ENCODE measurements at places on chromosomes 4 and X. TPM values are rescaled to one million over a fixed set of nuclear protein-coding genes. Genes with fewer than 3 reads are reported as not detected.

The TRAPPC2 gene
- 11.4 TPM for total RNA-seq

DNA sequence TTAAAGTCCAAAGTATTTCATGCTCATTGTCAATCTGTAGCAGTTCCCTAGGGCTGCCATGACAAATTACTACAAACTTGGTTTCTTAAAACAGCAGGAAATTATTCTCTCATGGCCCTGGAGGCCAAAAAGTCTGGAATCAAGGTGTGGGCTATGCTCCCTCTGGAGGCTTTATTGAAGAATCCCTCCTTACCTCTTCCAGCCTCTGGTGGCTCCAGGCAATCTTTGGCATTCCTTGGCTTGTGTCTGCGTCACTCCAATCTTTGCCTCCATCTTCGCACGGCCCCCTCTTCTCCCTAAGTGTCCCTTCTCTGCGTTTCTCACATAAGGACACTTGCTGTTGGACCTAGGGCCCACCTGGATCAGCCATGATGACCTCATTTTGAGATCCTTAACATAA, 170.4 kb downstream of the SMIM20 start:
- DNase-seq = no peak

DNA sequence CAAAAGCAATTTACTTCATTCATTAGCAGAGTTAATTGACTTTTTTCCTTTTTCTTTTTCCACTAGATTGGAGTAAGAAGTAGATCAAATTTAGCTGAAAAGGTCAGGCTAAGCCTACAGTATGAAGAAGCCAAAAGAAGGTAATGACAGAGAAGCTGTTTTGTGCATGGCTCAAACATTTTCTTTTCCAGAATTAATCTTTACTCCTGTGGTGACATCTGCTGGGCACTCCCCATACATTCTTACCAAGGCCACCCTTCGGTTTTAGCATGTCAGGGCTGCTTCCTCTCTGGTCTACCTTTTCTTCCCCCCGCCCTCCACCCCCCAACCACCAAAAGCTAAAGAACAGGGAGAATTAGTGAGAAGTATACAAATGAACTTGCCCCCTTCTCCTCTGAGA, 70.2 kb downstream of the CLDN22 start:
- DNase-seq = no peak

DNA sequence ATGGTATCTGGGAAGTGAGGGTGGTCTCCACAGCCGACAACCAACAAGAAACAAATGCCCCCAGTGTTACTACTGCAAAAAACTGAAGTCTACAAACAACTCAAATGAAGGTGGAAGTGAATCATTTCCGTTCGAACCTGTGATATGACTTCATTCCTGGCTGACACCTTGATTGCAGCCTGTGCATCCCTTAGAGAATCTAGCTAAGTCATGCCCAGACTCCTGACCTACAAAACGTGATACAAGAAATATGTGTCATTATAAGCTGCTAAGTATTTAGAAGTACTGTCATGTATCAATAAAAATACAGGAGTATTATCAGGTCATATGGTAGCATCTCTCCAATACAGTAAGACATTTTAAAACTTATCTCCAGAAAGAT, 959.7 kb upstream of the LCORL start:
- no peak for DNase-seq

DNA sequence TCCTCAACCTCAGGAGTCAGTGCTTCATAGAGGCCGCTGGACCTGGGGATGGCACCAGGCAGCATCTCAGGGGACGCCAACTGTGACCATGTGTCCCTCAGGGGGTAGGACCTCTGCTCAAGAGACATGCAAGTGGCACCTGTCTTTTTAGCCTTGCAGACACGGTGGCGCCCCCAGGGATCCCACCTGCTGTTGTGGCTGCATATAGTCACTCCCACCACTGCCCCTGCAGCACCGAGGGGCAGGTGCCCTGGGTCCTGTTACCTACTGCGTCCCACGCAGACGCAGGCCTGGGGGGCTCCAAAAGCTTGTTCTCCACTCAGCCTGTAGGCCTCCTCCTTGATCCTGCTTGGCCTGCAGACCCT, 2.5 kb downstream of the MYL5 start:
- no peak for DNase-seq

DNA sequence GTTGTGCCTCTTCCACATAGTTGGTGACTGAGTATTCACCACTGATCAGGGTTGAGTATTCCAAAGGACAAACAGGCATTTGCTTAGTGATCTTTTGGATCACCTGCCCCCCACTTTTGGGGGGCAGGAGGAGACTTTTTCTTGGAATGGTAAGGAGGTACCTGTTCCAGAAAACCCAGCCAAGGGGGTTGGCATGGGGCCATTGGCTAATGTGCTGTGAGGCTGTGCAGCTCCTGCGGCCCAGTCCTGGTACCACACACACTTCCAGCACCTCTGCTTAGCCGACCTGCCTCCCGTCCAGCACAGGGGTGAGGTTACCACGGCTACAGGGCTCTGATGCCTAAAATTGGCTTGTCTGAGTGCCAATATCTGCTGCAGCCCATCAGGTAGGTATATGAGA, 40.1 kb upstream of the MGST2 start:
- DNase-seq = no peak

The VEGFD gene
- total RNA-seq = not detected

GRCh38 chrX:2820136-2820771, 8.5 kb upstream of the GYG2 start:
- no peak for DNase-seq

DNA sequence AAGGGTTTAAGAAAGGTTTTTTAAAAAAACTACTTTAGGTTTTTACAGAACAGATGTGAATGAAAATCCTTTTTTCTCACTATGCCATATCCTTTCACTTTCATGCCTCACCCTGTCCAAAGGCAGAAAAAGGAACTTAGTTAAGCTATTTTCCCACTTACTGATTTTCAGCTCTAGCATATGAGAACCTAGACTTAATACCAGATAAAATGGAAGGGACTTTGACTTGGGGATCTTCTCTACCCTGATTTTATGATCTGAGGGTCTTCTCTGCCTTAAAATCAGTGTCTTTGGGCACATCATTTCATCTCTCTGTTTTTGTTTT, 42.4 kb downstream of the FNIP2 start:
- DNase-seq = no peak

GRCh38 chr4:105329081-105329480, 144.8 kb downstream of the PPA2 start:
- no peak for DNase-seq

DNA sequence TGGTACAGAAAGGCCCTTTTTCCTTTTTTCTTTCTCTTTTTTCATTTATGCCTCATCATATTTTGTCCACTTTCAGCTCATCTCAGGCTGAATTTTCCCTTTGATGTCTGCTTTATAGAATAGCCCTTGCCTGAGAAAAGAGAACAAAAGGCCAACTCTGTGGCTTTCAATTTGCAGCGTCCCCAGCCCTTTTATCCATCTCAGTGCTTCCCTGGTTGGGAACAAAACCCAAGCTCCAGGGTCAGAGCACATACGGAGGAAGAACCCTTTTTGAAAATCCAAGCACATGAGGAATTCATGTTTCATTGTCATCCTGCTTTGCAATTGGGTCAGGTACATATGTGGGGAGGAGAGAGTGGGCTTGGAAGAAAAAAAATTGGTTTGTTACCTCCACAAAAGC, 47.5 kb downstream of the TMEM164 start:
- no peak for DNase-seq

DNA sequence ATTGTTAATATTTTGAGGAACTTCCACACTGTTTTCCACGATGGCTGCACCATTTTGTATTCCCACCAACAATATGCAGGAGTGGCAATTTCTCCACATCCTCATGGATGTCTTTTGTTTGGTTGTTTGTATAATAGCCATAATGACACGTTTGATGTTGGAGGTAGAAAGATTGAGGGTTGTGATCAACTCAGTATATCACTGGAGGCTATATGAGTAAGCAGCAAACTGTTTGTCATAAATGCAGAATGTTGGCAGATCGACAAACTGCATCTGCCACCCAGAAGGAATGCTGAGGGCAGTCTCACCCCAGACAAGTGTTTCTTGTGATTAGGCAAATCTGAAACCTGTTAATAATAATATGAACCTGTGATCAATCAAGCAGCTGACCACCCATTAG, 243.9 kb upstream of the WDFY3 start:
- peak; percentile 15 for DNase-seq

GRCh38 chr4:40721730-40722171, 28.0 kb upstream of the NSUN7 start:
- no peak for DNase-seq

DNA sequence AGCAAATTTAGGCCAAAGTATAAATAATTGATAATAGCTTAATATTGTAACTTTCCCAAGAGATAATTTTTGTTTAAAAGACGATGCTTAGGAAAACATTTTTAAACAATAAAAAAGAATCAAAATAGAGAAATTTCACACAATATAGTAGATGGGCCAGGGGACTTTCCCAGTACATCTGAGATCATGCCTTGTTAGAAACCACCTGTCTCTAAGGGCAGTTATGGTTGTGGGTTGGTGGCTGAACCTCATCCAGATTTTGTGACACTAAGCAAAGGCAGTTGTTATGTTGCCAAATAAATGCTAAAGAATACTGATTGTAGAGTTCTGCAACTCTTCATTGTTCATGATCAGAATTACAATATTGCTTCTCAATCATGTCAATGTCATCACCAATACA, 270.6 kb downstream of the BANK1 start:
- DNase-seq = no peak

GRCh38 chrX:17621566-17622270, 115.6 kb upstream of the SCML1 start:
- no peak for DNase-seq

DNA sequence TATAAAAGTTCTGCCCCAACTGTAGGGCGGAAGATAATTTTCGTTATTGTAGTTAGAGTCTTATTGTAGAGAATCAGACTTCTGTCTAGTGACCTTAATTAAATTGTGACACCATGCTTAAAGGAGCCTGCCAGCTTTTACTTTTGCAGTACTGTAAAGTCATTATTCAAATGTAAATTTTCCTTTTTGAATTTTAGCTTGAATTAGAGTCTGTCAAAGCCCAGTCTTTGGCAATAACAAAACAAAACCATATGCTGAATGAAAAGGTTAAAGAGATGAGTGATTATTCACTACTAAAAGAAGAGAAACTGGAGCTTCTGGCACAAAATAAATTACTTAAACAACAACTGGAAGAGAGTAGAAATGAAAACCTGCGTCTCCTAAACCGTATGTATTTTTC, 21.8 kb downstream of the OFD1 start:
- DNase-seq = no peak

- no peak for DNase-seq
Measured at GRCh38 chrX:65508851-65509250, 25.7 kb downstream of the LAS1L start.

GRCh38 chr4:24686866-24687692, 102.7 kb upstream of the DHX15 start:
- DNase-seq = peak; percentile 8

DNA sequence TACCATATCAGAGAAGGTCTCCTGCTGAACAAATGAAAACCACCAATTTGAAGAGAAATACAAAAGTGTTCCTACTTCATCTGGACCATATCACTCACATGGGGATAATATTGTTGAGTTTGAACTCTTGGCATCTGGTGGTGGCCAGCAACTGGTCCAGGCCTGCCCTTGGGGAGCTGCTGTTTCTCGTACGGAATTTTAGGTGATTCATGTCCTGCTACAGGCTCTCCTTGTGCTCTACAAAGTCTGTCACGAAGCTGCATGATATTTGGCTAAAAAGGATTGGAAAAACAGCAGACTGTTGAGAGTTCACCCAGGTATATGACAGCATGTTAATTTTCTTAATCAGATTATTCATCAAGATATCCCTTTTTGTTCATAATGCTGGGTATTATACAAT, 42.2 kb downstream of the SEC31A start:
- no peak for DNase-seq

GRCh38 chr4:18105030-18106011, 83.8 kb upstream of the LCORL start:
- DNase-seq = no peak

DNA sequence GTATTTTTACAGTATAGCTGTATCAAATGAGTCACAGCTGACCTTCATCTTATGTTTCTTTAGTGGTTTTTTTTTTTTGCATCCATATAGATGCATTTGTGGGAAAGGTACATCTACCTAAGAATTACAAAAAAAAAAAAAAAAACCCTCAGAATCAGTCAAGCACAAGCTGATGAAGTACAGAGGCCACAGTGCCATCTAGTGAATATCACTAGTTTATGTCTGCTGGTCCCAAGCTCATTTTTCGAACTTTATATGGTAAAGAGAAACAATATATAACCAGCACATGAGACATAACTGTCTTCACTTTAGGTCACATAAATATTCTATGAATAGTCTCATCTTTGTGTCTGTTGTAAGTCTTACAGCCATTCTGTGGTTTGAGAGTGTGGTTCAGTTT, 220.1 kb downstream of the DLG3 start:
- DNase-seq = no peak

GRCh38 chr4:140427919-140428471, 547 bp upstream of the CLGN start:
- peak; percentile 58 for DNase-seq
